ENCODE measurements at places on chromosomes 5 and 9.

- no peak for DNase-seq
Observed at GRCh38 chr5:68074633-68075032, 140.9 kb upstream of the PIK3R1 start.

DNA sequence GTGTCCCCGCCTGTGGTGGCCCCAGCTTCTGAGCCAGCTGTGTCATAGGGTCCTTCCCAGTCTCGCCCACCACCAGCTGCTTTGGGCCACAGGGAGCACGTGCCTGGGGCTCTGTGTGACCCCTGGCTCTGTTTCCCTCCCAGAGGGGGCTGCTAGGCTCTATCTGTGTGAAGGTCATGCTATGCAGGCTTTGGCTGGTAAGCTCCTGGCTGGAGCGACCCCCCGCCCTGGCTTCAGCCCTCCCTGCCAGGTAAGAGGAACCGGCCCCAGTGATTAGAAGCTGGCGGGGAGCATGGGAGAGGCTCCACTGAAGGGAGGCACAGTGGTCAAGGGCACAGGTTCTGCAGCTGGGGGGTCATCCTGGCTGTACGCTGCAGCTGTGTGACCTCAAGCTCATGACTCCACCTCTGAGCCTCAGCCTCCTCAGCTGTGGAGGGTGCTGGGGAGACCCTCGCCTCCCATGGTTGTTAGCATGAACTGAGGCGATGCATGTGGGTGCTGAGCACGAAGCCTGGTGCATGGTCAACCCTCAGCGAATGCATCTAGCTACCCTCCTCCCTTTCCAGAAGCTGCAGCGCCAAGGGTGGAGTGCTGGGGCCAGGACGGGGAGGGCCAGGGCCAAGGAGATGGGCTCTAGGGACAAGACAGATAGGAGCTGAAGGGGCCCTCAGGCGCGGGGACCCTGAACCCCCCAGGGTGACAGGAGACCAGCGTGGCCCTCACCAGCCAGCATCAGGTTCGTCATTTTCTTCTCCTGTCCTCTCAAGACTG, 163.8 kb upstream of the MVB12B start:
- DNase-seq: no peak

- no peak for DNase-seq
Observed at GRCh38 chr5:179276838-179277395, 68.3 kb downstream of the ADAMTS2 start.

DNA sequence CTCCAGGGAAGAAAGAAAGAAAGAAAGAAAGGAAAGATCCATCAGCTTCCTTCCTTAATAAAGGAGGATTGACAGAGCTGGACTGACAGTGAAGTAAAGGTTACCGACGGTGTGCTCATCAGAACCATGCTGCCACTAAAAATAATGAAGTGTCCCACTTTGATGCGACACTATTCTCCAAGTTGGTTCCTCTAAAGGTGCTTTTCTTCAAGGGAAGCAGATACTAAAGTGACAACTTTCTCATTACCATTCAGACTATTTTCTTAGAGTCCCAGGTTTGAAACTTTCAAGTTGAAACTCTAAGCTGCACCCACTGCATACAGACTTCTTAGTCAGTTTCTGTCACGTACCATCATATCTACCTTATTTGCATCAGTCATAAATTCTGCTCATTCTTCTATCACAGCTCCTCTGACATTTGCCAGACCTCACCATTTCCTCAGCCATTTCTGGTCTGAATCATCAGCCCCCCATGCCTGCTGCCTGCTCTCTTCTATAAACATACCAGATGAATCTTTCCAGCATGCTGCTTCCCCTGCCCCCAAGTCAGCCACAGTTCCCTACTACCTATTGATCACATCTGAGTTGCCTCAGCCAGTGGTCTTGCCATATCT, 177.6 kb downstream of the DEPDC1B start:
- no peak for DNase-seq

GRCh38 chr5:100901821-100902341, 1.2 kb downstream of the ST8SIA4 start:
- DNase-seq: peak; percentile 83

GRCh38 chr5:131250751-131251475, 12.9 kb upstream of the CDC42SE2 start:
- no peak for DNase-seq

DNA sequence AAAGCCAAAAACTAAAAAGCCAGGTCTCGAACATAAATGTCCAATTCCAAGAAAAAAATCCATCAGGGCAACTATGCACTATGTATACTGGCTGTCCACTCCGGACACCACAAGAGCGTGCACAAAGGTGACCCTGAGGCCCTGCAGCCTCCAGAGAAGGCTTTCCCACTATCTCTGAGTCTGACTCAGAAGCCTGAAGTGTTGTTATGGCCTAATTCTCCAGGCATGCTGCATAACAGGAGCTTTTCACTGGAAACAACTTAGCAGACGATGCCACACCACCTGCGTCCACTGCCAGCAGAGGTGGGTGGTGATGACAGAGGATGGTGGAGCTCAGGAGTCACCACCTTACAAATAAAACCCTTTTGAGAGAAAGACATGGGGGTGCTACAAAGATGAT, 63.7 kb downstream of the HABP4 start:
- no peak for DNase-seq

- peak; percentile 43 for DNase-seq
Observed at GRCh38 chr5:92939428-92939827, 641.6 kb downstream of the NR2F1-AS1 start.

DNA sequence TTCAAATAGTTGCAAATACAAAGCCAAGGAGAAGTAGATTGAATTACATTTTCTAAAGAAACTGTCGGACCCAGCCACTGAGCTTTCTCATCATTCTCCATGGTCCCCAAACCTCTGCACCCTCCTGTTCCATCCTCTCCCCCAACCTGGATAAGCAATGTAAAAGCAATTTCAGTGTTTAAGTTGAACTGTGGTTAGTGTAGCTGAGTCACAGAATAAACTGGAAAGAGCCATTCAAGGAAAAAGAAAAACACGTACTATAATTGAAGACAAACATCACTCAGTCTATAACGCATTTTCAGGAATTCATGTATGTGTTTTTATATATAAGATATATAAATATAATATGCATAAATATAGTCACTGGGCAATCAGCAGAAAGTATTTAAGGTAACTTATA, 54.1 kb upstream of the TMEM161B start:
- DNase-seq: no peak

DNA sequence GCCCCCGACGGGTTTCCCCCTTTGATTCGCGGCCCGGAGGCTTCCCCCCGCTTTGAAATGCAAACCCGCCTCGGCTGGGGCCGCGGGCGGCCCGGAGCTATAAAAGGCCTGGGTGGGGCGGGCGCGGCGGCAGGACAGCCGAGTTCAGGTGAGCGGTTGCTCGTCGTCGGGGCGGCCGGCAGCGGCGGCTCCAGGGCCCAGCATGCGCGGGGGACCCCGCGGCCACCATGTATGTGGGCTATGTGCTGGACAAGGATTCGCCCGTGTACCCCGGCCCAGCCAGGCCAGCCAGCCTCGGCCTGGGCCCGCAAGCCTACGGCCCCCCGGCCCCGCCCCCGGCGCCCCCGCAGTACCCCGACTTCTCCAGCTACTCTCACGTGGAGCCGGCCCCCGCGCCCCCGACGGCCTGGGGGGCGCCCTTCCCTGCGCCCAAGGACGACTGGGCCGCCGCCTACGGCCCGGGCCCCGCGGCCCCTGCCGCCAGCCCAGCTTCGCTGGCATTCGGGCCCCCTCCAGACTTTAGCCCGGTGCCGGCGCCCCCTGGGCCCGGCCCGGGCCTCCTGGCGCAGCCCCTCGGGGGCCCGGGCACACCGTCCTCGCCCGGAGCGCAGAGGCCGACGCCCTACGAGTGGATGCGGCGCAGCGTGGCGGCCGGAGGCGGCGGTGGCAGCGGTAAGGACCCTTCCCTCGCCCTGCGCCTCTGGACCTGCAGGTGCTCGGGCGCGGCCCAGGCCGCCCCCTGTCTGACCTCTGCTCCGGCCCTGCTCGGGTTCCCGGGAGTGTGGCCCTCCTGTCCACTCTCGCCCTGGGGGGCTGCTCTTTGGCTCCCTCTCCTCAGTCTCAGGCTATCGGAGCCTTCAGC, at the start of gene CDX1:
TSS of gene CDX1 (plus strand) at position 129 of the 862 bp plus-strand sequence. CDS start at position 228, 99 bp downstream.
- no peak for DNase-seq

DNA sequence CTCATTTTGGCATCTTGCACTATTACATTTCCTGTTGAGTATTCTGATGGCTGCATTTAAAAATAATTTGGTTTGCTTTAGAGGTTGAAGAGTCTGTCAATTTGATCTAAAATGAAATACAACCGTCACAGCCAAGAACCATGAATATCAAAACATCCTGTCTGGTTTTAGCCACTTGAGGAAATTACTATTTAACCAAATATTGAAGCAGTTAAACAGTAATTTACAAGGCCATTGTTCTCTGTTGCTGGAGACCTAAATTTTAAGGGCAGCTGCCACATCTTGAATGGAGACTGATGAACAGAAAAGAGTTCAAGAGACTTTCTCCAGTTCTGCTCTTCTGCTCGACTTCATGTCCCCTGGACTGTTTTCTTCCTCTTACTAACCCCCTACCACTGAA, 549.4 kb downstream of the LRRC70 start:
- peak; percentile 24 for DNase-seq

- no peak for DNase-seq
Observed at GRCh38 chr9:134436379-134436762, 110.1 kb downstream of the RXRA start.

GRCh38 chr5:16411235-16411634, 54.4 kb downstream of the ZNF622 start:
- DNase-seq: no peak

GRCh38 chr9:122297512-122297911, 32.8 kb downstream of the MRRF start:
- DNase-seq: no peak

DNA sequence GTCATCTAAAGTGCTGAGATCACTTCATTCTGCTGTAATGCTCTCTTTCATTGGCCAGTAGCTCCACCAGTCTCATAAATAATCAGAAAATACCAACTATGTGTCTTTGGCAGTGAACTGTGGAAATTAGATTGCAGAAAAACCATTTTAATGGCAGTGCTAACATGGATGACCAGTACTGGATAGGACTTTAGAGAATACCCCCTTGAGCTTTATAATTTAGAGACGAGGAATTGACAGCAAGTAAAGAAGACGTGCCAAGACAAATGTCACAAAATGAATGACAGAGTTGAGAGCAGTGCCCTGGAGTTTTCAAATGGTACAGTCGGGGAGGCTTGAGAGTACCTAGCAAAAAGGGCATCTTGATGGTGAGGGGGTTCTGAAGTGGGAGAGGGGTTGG, 5.8 kb downstream of the MSANTD3 start:
- DNase-seq: no peak

- DNase-seq: no peak
Observed at GRCh38 chr5:36660397-36661049, 54.1 kb downstream of the SLC1A3 start.

DNA sequence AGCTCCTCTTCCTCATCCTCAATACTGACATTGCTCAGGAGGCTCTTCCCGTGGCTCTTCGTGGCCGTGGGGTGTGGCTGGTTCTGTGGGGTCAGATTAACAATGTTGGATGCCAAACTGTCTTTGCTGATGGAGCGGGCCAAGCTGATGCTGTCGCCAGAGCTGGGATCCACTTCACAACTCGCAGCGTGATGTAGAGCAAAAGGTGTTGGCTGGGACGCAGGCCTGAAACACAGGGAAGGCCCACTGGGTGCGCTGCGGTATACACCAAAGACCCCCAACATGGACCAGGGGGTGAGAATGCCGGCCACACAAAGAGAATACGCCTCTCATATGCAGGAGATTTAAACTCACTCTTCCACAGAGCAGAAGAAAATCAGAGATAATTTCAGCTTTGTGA, 84.3 kb downstream of the CAMSAP1 start:
- DNase-seq: no peak

GRCh38 chr5:81757404-81757803, 6.5 kb upstream of the SSBP2 start:
- DNase-seq: no peak

GRCh38 chr9:3027210-3027609, 183.3 kb upstream of the PUM3 start:
- DNase-seq: no peak

DNA sequence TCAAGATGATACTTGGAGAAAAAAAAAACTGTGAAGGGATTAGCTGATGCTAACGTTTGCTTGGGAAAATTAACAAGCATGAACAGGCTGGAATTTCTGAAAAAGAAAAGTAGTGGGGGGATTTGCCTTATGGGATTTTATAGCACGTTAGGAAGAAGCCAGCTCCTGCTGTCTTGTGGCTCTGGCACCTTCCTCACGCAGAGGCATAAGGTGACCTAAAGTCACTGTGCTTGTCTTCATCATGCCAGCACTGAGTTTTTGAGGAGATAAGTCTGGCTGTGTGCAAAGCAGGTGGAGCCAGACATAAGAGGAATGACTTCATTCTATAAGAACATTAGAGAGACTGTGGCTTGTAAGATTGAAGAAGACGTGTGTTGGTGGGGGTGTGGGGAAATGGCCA, 94.4 kb upstream of the MAP1B start:
- DNase-seq: no peak

- no peak for DNase-seq
Observed at GRCh38 chr9:10649076-10649475, 36.3 kb upstream of the PTPRD start.

- no peak for DNase-seq
Observed at GRCh38 chr5:45252541-45252940, 443.6 kb downstream of the HCN1 start.

GRCh38 chr5:139752506-139753473, 42.8 kb upstream of the PSD2 start:
- no peak for DNase-seq

GRCh38 chr5:76449606-76450005, 46.5 kb downstream of the IQGAP2 start:
- no peak for DNase-seq

GRCh38 chr9:34633851-34634550, 3.6 kb downstream of the SIGMAR1 start:
- DNase-seq: peak; percentile 80
